ENCODE measurements at places on chromosomes 16 and 17.
A peak's percentile ranks its signal among the peaks of the same experiment; 100 is the strongest.

DNA sequence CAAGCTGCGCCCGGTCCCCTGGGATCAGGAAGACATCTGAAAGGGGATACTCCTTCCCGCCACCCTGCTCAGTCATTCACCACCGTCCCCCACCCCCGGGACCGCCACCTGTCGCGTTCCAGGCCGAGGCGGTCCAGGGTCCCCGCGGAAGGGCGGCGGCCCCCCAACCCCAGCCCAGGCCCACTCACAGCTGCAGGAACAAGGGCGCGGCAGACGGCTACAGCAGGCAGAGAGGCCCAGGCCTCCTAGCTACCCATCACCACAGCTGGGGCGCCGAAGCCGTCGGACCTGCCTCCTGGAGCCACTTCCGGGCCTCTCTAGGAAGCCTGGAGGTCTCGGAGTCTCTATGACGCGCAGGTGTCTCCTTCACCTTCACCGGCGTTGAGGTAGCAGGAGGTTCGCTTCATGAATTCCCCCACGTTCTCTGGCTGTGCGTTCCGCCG lies at the start of gene SDR42E1:
Gene SDR42E1 (minus strand): TSS at position 272 of the 443 bp plus-strand sequence. CDS start 10,612 bp downstream, outside the sequence.
- peak; percentile 37 for DNase-seq

DNA sequence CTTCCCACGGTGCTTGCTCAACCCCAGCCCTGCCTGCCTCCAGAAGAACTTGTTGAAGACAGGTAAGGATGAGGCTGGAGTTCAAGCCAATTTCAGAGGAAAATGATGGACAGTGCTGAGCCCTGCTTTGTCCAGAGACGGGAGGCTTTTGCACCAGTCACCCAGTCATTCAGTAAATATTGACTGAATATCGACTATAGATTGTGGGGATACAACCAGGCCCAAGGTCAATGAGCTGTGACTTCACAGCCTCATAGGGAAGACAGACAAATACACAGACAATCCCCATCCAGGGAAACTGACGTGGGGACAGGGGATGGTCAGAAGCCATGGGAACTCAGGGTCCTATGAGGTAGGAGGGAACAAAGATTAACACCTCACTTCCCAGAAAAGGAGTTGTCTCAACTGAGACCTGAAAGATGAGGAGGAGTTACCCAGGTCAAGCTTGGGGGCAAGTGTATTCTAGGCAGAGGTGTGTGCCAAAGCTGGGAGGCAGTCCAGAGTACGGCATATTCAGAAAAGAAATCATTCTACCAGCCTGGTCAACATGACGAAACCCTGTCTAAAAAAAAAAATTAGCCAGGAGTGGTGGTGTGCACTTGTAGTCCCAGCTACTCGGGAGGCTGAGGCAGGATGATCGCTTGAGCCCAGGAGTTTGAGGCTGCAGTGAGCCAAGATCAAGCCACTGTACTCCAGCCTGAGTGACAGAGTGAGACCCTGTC lies 5.9 kb upstream of the DOC2A start:
- no peak for DNase-seq

- DNase-seq: peak; percentile 20
Observed at GRCh38 chr16:80719573-80719972, 84.8 kb downstream of the CDYL2 start.

- peak; percentile 90 for DNase-seq
Observed at GRCh38 chr16:79600638-79601091, at the start of gene MAF. TSS of gene MAF (minus strand) at chr16:79600737. CDS start at chr16:79599902, 835 bp downstream.
